ENCODE measurements at places on chromosomes 4 and X.

DNA sequence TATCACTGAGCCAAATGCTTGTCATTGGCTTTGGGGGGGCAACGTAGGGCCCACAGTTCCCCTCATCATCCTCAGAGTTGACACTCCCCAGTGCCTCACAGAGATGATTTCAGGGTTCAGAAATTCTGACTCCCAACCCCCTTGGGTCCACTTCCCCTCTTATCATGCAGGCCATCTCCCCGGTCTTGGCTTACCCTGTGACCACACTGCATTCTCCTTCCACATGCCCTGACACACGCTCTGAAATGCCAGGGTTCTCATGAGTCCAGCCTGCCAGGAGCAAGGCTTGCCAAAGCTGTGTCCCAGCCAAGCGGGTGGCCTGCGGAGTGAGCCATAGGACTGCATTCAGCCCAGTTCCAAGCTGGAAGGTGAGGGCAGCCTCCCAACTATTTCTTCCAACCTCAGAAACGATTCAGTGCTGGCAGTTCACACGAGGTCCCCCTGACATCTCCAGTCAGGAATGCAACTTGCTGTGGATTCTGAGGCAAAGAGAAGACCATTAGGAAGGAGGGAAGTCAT, 101.2 kb downstream of the SMIM20 start:
- no peak for DNase-seq

DNA sequence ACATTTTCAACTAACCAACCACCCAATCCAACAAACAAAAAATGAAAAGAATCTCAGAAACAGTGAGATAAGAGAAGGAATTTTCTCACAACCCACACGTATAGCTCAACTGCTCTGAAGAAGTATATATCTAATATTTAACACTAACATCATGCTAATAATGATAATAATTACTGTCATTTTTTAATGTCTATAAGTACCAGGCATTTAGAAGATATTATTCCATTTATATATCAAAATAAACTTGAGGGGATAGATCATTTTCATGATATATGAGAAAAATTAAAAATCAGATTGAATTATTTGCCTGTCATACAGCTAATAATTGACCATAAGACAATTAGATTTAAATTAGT, 4.2 kb upstream of the AFP start:
- DNase-seq: no peak

- no peak for DNase-seq
These were observed 24.3 kb upstream of the HGFAC start for GRCh38 chr4:3417448-3417847.

- no peak for DNase-seq
These were observed at the start of gene DCAF12L2 for GRCh38 chrX:126165721-126166461. DCAF12L2 (minus strand) TSS chrX:126166289; CDS start chrX:126165924, 365 bp downstream.

GRCh38 chr4:152590179-152591031, 54.5 kb upstream of the FBXW7 start:
- DNase-seq: no peak

DNA sequence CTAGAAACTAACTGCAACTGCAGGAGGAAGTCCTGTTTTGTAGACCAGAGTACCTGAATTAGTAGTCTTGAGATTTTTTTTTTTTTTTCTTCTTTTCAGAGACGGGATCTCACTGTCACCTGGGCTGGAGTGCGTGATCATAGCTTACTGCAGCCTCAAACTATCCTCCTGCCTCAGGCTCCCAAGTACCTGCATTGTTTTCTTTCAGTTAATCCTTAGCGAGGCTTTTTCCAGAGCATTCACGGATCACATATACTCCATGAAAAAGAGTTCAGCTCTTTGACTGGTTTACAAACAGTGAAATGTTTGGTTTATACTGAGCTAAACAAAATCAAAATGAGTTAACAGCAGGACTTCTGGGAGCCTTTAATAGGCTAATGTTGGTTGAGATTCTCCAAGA, 45.8 kb downstream of the KLHL15 start:
- DNase-seq: no peak

- no peak for DNase-seq
These were observed 214.6 kb downstream of the PALLD start for GRCh38 chr4:168711197-168712140.

- no peak for DNase-seq
These were observed 18.6 kb downstream of the STK32B start for GRCh38 chr4:5069901-5070300.

- DNase-seq: no peak
These were observed 25.7 kb downstream of the SEL1L3 start for GRCh38 chr4:25837107-25837506.

GRCh38 chr4:78787392-78788006, 11.3 kb downstream of the BMP2K start:
- DNase-seq: no peak

- DNase-seq: no peak
These were observed 438.7 kb downstream of the RPA4 start for GRCh38 chrX:97322401-97322800.

DNA sequence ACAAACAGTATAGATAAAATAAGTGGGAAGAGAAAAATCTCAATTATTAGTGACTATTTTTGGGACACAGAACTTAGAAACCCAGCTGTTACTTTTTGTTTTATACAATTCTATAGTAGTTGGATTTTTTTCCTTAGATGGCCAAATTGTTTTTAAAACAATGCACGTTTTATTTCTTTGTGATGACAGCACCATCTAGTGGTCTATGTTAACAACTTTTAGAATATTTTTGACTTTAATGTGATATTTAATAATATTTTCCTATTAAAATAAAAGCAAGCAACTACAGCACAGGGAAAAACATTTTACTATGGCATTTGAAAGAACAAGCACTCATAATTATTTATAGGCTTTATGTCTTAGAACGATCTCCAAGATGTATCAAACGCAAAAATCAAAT, 5.6 kb upstream of the SMIM31 start:
- DNase-seq: no peak

DNA sequence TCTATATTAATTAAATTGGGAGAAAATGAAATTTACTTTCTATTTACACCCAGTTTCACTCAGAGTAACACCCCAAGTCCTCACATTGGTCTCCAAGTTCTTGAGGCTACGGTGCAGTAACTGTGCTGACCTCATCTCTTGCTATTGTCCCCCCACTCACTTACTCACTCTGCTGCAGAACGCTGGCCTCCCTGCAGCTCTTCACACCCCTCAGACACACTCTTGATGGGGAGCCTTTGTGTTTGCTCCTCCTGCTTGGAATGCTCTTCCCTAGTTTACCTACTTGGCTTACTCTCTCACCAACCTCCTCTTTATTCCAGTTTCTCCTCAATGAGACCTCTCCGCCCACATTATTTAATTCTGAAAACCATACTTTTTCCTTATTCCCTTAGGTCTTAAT, 22.2 kb upstream of the SPARCL1 start:
- DNase-seq: no peak

DNA sequence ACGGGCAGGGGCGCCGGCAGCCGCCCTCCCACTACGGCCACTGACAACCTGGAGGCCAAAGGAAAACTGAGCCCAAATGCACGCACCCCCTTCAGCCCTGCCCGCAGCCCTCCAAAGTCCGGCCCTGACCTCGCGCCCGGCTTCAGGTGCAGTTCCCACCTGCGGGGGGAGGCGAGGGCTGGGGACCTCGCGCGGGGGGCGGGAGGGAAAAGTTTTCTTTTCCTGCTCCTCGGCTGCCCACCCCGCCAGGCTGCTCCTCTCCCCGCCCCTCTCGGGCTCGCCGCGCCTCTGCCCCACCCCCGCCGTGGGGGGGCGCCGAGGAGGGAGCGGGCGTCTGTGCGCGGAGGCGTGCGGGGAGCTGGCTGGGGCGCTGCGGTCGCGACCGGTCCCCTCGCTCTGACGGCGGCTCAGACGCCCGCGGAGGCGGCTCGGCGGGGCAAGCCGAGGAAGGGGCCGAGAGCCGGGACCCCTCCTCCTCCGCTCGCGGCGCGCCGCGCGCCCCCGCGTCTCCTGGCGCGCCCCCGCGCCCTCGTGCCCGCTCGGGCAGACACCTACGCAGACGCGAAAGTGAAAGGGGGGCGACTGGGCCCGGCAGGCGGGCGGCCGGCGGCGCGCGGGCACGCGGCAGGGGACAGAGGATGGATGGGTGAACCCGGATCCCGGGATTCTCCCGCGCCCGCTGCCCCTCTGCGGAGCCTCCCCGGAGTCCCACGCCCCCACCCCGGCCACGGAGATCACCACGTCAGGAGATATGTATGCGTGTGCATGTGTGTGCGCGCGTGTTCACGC, 3.1 kb upstream of the NR3C2 start:
- DNase-seq: no peak

GRCh38 chr4:139085141-139085540, 69.6 kb downstream of the NOCT start:
- peak; percentile 37 for DNase-seq

- no peak for DNase-seq
These were observed 54.8 kb downstream of the C4orf51 start for GRCh38 chr4:145734576-145735346.

- DNase-seq: no peak
These were observed 46.6 kb downstream of the SMPX start for GRCh38 chrX:21711129-21711847.

- no peak for DNase-seq
These were observed 1608.7 kb downstream of the STIM2 start for GRCh38 chr4:28469387-28469786.

- no peak for DNase-seq
These were observed 1.7 kb downstream of the NKX3-2 start for GRCh38 chr4:13542577-13543031.

DNA sequence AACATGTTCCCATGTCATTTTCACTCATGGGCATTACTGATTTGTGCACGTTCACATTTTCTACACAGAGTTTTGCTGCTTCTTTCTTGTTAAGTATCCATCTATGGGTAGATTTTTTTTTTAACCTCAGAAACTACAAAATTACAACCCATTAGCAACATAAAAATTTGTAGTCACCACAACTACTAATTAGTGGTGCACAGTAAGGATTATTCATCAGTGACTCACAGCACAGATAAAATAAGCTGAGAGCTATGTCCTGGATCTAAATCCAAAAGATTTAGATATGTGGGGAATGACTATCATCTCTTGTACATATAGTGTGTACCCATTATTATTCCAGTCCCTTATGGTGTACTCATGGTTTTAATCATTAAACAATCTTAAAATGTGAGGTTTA, 19.7 kb upstream of the AMELX start:
- no peak for DNase-seq

DNA sequence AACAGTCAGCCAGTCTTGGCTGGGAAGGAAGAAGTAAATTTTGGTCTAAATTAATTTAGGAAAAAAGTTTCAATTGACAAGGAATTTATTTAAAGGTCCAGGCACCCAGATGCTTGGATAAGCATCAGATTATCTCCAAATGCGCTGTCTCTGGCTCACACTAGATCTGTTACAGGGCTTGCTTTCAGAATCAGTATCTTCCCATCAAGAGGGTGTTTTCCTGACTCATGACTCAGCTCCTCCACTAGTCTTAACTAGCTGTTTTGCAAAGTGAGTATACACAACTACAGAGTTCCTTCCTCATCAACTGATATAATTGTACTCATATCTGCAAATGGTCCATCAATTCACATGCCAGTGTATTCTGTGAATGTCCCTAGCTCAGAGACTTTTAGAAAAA, 482.1 kb upstream of the CPEB2 start:
- no peak for DNase-seq

DNA sequence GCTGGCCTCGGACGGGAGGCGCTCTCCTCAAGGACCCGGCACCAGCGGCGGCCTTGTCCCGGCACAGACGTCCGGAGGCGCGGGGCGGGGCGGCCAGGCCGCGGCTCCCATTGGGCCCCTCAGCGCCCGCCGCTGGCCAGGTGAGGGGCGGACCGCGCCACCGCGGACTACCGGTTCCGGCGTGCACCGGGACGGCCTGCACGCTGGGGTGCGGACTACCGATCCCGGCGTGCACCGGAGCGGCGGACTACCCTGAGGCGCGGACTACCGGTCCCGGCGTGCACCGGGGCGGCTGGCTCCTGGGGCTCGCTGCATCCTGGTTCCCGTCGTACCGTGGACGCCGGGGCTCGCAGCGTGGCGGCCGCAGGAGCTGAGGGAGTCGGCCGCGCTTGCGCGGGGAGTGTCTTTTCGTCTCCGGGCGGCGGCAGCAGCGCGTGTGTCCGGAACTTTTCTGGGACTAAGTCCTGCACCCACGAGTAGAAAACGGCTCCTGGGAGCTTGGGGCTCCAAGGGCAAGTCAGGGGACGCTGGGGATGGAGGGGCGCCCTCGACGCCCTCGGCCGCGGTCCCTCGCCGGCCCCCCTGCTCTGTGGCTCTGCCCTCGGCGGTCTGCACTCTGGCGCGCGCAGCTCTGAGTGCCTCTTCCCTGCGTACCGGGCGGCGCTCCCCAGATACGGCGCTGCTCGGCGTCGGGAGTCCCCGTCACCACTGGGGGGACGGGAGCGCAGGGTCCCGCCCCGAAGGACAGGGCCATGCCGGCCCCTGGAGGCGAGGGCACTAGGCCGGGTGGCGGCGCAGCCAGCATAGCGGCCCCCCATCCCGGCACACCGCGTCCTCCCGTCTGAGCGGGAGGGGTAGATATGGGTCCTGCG, at the start of gene LETM1:
LETM1 (minus strand) TSS at position 86 of the 872 bp plus-strand sequence. CDS start 206 bp downstream, outside the sequence.
- DNase-seq: peak; percentile 90

GRCh38 chr4:166198516-166199310, 325.7 kb downstream of the TLL1 start:
- no peak for DNase-seq

DNA sequence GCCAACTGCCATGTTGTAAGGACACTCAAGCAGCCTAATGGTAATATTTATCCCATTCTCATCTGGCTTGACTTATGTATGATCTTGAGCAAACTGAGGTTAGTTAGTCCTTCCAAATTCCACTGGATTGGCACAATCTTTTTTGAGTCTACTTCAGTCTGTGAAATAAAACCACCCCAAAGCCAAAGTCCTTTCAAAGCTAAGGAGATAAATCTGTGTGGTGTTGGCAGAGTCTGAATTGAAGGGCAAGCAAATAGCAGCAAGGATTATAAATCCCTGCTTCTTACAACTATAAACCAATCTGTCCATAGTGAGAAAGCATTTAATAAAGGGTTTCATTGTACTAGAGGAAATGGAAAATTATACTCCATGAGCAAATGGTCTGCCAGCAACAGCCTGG, 233.9 kb upstream of the GLRA2 start:
- no peak for DNase-seq

DNA sequence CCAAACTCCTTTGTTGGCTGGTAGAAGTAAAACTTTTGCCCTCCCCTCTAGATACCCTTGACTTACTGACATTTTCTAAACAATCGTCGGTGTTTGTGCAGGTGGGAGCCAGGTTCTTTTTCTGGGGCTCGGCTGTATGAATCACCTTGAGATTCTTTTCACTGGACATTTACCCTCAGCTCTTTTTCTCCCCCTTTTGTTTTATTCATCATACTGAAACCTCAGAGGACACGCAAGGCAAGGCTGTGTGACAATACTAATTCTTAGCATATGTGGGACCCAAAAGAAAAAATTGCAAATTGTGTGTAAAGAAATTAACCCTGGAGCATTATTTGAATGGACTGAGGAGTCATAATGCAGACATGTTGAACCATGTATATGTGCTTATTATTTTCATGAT, 194.0 kb downstream of the PCDH19 start:
- DNase-seq: no peak
